ENCODE measurements at places on chromosomes 2 and 18.

- no peak for DNase-seq
Measured at GRCh38 chr2:118865106-118865505, 17.7 kb upstream of the EN1 start.

GRCh38 chr2:181036848-181037603, 56.6 kb downstream of the UBE2E3 start:
- DNase-seq = no peak

GRCh38 chr18:52183107-52183506, 156.9 kb upstream of the DCC start:
- DNase-seq = no peak

GRCh38 chr2:212692466-212692865, 153.9 kb upstream of the ERBB4 start:
- DNase-seq = no peak

DNA sequence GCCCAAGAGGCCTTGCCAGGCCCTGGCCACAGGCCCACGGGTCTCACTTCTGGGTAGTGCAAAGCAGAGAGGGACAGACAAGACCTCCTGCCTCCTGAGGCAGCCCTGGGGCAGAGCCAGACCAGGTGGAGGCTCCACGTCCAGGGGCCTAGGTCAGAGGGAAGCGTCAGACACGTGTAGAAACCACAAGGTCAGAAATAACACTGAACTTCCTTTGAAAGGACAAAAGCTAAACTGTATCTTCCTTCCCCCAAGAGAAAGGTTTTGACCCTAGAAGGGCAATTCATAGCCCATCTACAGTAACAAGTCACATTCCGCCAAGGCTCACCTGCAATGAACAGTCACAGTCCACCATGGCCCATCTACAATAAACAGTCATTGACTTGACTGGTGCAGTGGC, 17.9 kb downstream of the SDC1 start:
- no peak for DNase-seq

DNA sequence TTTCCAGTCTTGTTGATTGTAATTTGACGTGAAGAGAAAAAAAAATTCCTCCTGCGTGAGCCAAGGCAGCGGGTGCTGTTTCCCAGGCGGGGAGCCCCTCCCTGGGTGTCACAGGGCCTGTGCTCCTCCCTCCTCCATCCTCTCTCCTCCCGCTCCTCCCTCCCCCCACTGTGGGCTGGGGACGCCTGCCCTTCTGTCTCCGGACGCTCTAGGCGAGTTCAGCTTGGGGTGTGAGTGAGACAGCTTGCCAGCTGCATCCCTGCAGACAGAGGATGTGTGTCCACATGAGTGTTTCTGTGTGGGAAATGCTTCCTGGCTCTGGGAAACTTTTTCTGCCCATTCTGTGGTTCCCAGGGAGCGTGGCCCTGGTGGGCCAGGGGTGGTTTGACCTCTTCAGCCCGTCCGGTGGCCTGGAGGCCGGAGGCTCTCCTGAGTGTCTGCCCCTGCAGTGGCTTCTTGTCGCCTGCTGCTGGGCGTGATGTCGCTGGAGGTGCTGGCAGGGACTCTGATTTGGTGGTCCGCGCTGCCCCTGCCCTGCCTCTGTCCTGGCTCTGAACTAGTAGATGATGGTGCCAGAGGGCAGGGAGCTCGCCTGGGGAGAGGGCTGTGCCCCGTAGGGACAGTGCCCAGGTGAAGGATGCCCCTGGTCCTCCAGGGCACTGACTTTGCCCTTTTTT, 96.4 kb downstream of the USP40 start:
- DNase-seq = no peak

- DNase-seq = peak; percentile 41
Measured at GRCh38 chr2:239264838-239265651, 135.8 kb downstream of the HDAC4 start.

GRCh38 chr18:27685807-27686412, 491.0 kb downstream of the CDH2 start:
- DNase-seq = no peak
